Smooth muscle cell of the pulmonary artery (primary cell): ENCODE measurements at places on chromosomes 1 and 21. TPM values are rescaled to one million over a fixed set of nuclear protein-coding genes. Genes with fewer than 3 reads are reported as not detected.

Gene BSND
- total RNA-seq: not detected in 2 replicates

Gene LRRIQ3
- total RNA-seq: 0.46 and 0.56 TPM in 2 replicates

Gene TCHHL1
- total RNA-seq: not detected in 2 replicates

Gene CELA2A
- total RNA-seq: 0.20 TPM in 1 of 2 replicates, not detected in the other

Gene POLR3GL
- total RNA-seq: 7.0 and 10.2 TPM in 2 replicates

Gene EFNA1
- total RNA-seq: 1.0 and 3.7 TPM in 2 replicates

Gene S100A12
- not detected in 2 replicates for total RNA-seq

Gene KAZN
- 3.6 and 10.6 TPM in 2 replicates for total RNA-seq

Gene PLA2G5
- 0.36 and 0.52 TPM in 2 replicates for total RNA-seq

Gene HFM1
- total RNA-seq: 0.03 and 0.20 TPM in 2 replicates

Gene GPR25
- not detected in 2 replicates for total RNA-seq

Gene TMPRSS15
- total RNA-seq: not detected in 2 replicates

Gene COL6A1
- total RNA-seq: 1,943 and 3,346 TPM in 2 replicates

Gene LRRC3
- total RNA-seq: 0.26 and 0.65 TPM in 2 replicates

Gene CD52
- total RNA-seq: not detected in 2 replicates

Gene S100A16
- 92.6 and 247 TPM in 2 replicates for total RNA-seq

Gene LIN28A
- not detected in 2 replicates for total RNA-seq

Gene TMIGD3
- not detected in 2 replicates for total RNA-seq

Gene KIAA0040
- total RNA-seq: 1.5 TPM in 2 replicates

Gene SLAMF1
- not detected in 2 replicates for total RNA-seq

Gene FUBP1
- 84.0 and 97.9 TPM in 2 replicates for total RNA-seq

Gene PLD5
- total RNA-seq: 0.07 TPM in 1 of 2 replicates, not detected in the other

Gene DMRTA2
- 0.10 and 0.46 TPM in 2 replicates for total RNA-seq

Gene CRABP2
- 13.8 and 24.8 TPM in 2 replicates for total RNA-seq

Gene OR2T29
- total RNA-seq: not detected in 2 replicates

Gene CELSR2
- 4.8 and 6.3 TPM in 2 replicates for total RNA-seq

Gene SPRR2E
- total RNA-seq: not detected in 2 replicates

Gene DPYD
- total RNA-seq: 81.3 and 125 TPM in 2 replicates

Gene ATP6V1G3
- not detected in 2 replicates for total RNA-seq

Gene HSD3B1
- not detected in 2 replicates for total RNA-seq

Gene CTSE
- total RNA-seq: not detected in 2 replicates

Gene SHISAL2A
- total RNA-seq: not detected in 2 replicates

Gene FNBP1L
- total RNA-seq: 8.7 and 14.0 TPM in 2 replicates

Gene PKP1
- 0.13 and 0.30 TPM in 2 replicates for total RNA-seq

Gene B4GALT3
- total RNA-seq: 32.5 and 45.2 TPM in 2 replicates

Gene TMEM59
- total RNA-seq: 478 and 637 TPM in 2 replicates

Gene LCE1A
- not detected in 2 replicates for total RNA-seq

Gene FAAH
- 0.72 and 1.9 TPM in 2 replicates for total RNA-seq

Gene RGS13
- not detected in 2 replicates for total RNA-seq

Gene GLMN
- 3.8 and 4.7 TPM in 2 replicates for total RNA-seq

Gene AADACL4
- total RNA-seq: not detected in 2 replicates

Gene CFAP141
- total RNA-seq: not detected in 2 replicates

Gene CD48
- not detected in 2 replicates for total RNA-seq

Gene KIF2C
- total RNA-seq: 3.2 and 9.3 TPM in 2 replicates
